Posterior cingulate gyrus (tissue), 11 donors: ENCODE measurements at places on chromosomes 2 and 18.

DNA sequence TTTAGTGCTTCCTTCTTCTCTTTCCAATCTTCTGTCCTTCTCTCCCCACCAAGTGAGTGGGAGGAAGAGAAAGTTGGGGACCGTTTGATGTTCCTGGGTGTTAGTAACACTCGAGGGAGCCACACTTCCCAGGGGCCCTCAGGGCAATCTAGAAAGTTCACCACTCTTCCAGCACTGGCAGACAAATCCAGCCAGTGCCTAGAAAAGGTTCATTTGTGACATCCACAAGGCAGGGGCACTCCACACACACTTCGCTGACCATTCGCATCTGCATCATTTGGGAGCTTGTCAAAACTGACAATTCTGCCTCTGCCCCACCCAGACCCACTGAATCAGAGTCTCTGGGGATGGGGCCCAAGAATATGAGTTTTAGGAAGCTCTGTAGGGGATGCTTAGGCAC lies 86.8 kb upstream of the ST3GAL5 start:
- no peak for DNase-seq

- DNase-seq: no peak
Observed at GRCh38 chr2:40489678-40489960, 37.7 kb upstream of the SLC8A1 start.

GRCh38 chr2:236507393-236508085 lies 62.1 kb upstream of the ACKR3 start:
- DNase-seq: peak; percentile 62

GRCh38 chr2:237515166-237515565 lies 28.1 kb downstream of the MLPH start:
- DNase-seq: no peak

DNA sequence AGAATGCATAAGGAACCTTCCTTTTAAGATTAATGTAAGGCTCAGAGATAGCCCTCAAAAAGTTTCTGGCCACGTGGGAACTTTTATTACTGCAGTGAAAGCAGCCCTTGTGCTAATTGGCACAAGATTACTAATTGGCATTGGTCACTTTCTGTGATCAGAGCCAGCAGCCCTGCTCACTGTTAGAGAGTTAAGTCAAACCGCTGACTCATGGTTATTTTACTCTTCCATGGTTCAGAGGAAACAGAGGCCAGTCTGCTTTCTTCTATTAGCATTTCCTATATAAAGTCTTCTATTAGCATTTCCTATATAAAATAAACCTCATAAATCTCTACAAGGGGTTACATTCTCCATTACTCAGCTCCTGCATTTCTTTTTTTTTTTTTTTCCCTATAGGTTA lies 1.5 kb upstream of the SLC35G4 start:
- DNase-seq: no peak

DNA sequence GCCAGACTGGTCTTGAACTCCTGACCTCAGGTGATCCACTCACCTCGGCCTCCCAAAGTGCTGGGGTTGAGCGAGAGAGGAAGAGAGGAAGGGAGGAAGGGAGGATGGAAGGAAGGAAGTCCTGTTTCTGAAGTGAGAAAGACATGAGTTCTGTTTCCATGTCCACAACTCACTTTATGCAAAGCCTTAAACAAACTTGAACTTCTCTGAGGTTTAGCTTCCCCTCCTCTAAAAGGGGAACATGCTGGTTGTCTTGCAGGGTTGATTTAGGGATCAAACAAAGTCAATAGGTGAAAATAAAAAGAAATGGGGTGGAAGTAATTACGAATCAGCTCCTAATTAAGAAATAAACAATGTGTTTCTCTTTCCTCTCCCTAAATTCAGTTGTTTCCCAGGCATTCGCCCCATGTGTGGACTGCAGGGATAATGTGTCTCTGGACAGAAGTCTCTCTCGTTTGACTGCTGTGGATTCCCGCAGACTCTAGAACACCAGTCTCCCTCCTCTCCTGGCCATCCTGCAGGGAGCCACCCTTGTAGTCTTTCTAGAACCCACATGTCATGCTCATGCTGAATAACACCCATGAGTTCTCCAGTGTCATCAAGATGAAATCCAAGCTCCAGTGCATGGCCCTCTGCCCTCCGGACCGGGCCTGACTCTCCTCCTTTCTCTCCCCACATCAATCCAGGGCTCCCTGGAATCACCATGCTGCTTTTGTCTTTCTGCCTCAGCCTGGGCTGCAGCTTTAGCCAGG lies 229.3 kb upstream of the TRIB2 start:
- no peak for DNase-seq

DNA sequence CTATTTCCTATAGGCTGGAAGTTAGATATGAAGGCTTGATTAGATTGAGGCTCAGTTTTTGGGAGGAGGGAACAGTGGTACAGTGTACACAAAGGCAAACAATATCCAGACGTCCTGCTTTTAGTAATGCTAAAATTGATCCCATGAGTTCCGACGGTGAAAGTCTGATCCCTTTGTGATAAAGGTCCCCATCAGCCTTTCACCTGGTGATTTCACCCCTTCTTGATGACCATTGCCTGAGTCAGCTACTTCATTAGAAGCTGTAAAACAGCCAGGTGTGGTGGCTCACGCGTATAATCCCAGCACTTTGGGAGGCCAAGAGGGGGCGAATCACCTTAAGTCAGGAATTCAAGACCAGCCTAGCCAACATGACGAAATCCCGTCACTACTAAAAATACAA lies 29.7 kb downstream of the TWSG1 start:
- no peak for DNase-seq

GRCh38 chr2:81528852-81529480 lies 1224.4 kb upstream of the LRRTM1 start:
- no peak for DNase-seq

GRCh38 chr2:33131111-33131510 lies 184.4 kb downstream of the LTBP1 start:
- DNase-seq: no peak

- no peak for DNase-seq
Observed at GRCh38 chr2:237030382-237030781, 55.3 kb upstream of the COPS8 start.

DNA sequence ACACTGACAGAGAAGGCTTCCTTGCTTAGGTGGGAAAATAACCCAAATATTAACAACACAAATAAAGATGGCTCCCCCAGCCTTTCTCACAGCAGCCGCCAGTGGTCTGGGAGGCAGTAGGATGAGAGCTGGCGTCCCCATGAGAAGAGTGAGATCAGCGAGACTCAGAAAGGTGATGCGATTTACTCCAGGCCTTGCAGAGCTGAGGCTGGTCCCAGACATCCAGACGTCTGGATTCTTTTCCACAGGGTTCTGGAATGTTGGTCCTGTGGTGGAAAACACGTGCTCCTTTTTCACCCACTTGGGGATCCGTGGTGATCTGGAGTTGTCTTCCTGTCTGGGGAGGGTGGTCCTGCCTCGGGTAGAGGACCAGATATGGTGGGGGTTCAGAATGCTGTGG lies 190.6 kb downstream of the CTIF start:
- DNase-seq: peak; percentile 43

GRCh38 chr2:241760301-241760771 lies 16.3 kb upstream of the GAL3ST2 start:
- DNase-seq: no peak

GRCh38 chr2:46967990-46968647 lies 52.5 kb upstream of the MCFD2 start:
- DNase-seq: peak; percentile 47

- no peak for DNase-seq
Observed at GRCh38 chr2:144300632-144301031, 219.3 kb downstream of the ZEB2 start.

DNA sequence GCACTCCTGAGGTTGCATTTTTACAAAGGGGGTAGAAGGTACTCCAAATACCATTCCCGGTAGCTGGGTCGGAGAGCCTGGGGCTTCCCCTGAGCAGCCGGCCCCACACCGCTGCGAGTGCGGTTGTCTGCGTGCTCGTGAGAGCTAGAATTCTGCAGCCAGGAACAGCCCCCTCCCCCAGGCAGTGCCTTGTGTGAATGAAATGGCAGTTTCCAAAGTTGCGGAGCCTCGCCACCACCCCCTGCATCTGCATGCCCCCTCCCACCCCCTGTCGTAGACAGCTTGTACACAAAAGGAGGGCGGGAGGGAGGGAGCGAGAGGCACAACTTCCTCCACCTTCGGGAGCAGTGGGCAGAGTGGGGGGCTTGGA lies 1.1 kb downstream of the MYCN start:
- peak; percentile 53 for DNase-seq

DNA sequence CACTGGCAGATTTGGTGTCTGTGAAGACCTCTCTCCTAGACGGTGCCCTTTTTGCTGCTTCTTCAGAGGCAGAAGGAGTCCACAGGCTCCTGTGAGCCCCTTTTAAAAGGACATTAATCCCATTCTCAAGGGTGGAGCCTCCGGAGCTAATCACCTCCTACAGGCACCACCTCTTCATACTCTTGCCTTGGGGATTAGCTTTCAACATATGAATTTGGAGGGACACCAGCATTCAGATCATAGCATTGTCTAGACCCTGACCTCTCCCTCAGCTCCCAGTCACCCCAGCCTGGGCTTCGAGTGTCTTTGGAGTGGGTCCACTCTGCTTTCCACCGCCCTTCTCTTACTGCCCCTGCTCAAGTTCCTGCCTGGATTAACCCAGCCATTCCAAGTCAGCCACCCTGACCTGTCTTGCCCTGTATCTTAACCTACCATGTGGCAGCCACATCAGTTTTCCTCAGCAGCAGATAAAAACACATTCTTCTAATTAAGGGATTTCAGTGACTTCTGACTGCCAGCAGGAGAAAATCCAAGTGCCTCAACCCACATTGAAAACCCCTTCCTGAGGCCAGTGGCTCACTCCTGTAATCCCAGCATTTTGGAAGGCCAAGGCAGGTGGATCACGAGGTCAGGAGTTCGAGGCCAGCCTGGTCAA lies 6.1 kb upstream of the NCL start:
- DNase-seq: no peak

DNA sequence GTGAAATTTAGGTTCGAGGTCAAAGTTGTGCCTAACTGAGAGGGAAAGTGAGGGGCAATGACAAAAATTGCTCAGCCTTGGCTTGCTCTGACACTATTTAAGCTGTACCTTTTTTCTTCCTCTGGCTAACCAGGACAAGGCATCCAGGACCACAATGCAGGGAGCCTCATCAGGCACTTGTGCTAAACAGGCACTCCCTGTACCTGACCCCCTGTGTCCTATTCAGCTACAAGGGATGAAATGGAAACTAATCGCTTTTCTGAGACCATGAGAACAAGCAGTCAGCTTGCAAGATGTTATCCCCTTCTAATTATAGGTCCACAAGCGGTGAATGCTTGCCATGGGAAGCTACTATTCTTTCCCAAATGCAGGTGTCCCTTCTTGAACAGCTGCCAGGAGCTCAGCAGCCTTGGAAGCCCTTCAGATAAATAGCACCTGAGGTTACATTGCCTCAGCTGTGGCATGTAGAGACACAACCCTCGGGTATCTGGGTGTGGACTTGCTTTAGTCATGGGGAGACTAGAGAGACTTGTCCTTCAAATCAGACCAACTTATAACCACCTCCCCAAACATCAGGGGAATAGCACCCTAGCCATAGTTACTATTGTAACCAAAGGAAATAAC lies 19.1 kb upstream of the ITGA6 start:
- no peak for DNase-seq

GRCh38 chr2:235677276-235677788 lies 183.5 kb downstream of the AGAP1 start:
- no peak for DNase-seq

DNA sequence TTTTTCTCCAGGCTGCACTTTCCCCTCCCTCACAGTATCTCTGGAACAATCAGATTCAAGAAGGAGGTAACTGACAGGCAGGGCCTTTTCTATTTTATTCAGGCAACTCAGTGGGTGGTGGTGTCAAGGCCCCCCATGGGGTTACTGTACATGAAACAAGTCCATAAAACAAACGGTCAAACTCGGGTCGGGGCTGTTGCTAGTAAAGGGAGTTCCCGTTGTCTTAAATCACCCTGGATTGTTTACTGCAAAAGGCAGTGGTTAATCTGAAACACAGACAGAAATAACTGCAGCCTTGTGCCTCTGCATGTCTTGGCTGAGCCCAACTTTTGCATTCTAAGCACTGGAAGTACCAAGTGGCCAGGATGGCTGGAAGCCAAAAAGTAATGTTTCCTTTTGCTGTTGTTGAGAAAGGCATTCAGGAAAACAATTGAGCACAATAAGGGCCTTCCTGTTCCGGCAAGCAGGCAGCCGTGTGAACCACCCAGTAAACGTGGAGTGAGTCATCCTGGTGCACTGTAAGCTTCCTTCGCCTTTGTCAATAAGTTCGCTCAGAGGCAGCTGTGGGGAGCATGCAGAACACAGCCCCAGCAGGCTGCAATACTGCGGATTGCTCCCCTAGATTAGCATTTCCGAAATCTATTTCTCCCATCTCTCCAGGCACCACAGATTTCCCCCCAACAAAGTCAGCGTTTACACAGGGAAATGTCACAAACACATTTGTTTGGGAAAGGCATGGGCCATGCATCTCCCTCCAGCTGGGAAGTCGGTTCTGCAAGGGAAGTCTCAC lies 149.6 kb downstream of the IRS1 start:
- DNase-seq: no peak

DNA sequence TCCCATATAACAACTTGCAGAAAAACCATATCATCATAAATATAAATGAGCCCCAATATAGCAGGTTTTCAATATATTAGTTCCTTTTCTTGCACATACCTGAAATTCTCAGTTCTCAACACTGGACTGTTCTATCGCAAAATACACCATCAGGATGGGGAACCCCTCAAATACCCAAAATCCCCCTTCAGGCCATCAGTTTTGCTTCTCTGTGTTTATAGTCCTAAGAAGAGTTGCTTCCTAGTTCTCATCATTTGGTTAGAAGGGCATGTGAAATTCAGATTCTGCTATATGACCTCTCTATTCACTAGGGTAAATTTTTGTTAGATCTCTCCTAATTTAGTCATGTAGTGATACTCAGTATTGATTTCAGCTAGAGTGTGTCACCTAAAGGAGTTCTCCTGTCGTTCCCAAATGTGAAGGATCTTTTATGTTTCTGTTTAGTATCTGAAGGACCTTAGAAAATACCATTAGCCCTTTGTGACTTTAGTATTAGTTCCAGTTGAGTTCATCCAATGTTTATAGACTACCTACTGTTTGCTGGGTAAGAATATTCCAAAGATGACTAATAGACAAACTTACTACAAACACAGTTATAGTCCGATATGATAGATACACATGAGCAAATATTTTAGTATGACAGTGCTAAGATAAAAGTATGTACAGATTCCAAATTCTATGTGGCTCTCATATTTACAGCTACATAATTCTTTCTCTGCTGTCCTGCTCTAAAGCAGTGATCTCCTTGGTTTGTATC lies 115.8 kb downstream of the TTC27 start:
- DNase-seq: no peak

DNA sequence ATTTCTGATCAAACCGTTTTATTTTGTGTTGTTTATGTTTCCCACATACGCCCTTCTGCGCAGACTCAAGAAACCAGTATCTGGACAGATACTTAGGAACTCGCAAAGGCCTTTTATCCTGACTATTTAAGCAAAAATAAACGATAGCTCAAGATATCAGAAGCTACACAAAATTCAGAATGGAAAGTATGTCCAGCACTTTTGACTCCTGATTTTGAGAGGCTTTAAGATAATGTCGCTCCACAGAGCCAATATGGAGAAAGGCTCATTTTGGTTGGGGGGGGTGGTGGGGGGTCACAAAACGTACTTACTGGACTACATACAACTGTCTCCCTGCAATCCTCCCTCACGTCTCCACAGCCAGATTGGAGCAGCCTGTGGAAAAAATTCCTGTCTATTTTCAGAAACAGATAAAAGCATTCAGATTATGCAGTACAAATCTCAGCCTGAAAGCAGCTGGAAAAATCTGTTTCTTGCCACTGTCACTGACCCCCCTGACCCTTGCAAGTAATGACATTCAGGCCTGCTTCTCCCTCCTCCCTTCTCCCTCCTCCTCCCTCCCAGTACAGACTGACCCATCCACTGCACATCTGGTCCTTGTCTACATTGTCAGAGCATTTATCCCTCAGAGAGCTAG lies 34.9 kb upstream of the LCLAT1 start:
- no peak for DNase-seq

- DNase-seq: no peak
Observed at GRCh38 chr2:185978634-185979407, 240.2 kb downstream of the FSIP2 start.
